Cardiac fibroblast (primary cell): ENCODE measurements at places on chromosomes 6 and 20.

DNA sequence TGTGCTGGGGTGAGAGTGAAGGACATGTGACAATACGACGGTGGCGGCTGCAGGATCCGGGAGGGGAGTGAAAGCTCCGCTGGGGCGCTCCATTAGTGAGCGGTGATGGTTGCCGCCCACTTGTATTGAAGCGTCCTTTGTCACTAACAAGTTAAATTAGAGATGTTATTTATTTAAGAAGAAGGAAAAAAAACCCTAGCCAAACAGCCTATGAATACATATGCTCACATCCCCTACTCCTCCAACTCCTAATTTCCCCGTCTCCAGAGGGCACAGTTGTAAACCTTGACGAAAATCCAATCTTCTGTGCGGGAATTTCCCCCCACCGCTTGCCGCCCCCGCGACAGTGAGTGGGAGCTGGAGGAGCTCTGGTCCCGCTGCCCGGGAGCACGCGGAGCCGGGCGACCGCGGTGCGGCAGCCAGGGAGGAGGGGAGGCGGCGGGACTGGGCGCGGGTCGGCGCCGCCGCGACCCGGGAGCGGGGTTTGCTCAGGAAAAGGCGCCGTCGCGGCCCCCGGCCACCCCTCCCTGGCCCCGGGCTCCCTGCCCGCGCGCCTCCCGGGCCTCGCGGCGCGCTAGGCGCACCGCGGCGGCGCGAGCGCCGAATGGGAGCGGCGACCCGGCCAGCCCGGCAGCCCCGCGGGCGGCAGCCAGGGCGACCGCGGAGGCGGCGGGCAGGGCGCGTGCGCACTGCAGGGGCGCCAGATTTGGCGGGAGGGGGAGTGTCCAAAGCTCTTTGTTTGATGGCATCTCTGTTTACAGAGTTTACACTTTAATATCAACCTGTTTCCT, at the start of gene MYB:
Gene MYB (plus strand): TSS at position 767 of the 791 bp plus-strand sequence. CDS start 206 bp downstream, outside the sequence.
- DNase-seq: peak; percentile 54

DNA sequence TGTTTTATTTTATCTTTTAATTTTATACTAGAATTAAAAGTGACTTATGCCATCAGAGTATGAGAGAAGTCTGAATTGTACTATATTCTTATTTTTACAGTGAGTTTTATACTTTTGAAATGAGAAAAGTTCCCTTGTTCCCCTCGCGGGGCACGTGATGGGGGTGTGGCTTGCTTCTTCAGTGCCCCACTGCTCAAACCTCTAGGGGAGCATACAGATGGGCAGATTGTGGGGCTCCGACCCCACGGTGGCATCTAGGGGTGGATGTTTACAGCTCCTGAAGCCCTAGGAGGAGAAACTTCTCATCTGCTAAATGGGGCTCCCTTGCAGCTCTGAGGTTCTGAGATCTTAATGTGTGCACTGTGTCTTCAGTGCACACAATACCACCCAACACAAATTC, 11.9 kb upstream of the MAS1L start:
- no peak for DNase-seq

DNA sequence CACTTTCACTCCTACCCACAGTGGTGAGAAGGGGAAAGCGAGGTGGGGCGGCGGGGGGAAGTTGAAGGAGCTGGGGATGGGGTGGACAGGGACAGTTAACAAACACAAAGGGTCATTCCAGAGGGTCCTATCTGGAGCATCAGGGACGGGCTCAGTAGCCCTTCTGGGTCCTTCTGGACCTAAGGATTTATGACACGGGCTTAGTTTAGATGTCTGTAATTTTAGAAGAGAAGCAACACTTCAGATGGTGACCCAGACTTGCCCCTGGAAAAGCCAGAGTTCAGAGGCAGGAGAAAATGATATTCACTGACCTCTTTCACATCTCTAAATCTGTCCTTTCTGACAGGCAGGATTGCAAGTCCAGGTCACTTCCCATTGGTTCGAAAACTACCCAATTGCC, 36.3 kb downstream of the PDE10A start:
- no peak for DNase-seq

GRCh38 chr20:54646156-54646517, 170.7 kb downstream of the DOK5 start:
- DNase-seq: no peak

DNA sequence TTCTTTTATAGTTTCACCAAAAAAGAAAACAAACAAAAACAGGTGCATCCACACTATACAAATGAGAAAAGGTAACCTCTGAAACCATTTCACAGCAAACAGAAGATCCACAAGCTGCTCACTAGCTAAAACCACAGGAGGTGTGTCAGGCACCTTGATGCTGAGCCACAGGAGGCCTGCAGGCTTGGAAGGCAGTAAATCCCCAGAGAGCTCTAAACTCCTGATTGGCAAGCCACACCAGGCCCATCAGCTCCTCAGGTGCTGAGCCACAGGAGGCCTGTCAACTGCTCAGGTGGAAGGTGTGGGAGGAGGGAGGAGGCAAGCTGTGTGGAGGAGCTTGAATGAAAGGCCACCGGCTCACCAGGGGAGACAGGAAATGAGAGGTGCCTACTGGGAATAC, 273.0 kb downstream of the PKHD1 start:
- DNase-seq: no peak

DNA sequence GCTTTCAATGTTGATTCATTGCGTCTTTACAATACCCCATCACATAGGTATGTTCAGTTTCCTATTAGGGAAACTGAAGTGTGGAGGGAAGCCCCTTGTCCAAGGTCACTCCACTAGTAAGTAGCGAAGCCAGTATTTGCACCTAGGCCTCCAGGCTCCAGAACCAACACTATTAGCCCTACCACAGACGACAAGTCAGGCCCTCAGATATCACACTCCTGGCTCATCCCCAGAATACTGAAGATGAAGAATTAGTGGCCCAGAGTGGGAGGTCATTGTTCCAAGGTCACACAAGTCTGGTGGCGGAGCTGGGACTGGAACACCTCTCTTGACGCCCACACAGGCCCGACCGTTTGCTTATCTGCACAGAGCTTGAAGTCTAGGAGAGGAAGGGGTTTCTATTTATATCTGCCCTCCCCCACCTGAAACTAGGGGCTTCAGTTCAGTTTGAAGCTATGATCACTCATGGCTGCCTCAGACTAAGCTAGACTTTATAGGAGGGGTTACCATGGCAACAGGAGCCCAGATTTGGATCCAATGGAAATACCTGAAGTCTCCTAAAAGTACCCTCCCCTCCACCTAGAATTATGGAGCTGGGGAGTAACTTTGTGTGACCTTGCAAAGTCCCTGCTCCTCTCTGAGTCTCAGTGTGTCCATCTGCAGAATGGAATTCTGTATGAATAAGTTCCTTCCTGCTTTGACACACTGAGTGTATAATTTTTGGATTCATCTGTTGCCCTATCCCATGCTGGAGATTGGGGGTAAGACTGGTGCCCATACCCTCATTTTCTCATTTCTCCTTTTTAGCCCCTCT, 2.2 kb downstream of the SNTA1 start:
- DNase-seq: no peak

GRCh38 chr6:3895312-3895653, 46.1 kb downstream of the FAM50B start:
- no peak for DNase-seq

GRCh38 chr6:146154197-146154596, 125.3 kb downstream of the GRM1 start:
- DNase-seq: no peak

DNA sequence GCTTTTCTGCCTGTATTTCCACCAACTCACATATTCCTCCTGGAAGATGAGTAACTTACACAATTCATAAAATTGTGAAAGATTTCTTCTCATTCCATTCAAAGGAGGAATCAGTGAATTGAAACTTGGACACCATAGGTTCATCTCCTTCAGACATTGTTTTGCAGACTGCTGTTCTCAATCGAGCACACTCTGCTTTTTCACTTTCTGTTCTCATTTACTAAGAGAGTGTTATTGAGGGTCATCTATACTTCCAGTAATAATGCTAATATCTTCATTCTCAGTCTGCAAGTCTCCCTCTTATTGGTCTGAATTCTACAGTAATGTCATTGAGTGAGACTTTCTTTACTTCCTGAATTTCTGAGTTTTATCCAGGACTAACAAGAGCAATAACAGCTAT, 67.5 kb upstream of the FUT9 start:
- no peak for DNase-seq

GRCh38 chr20:35887393-35888064, 66.8 kb downstream of the SCAND1 start:
- no peak for DNase-seq

GRCh38 chr20:16360668-16361067, 212.6 kb downstream of the KIF16B start:
- no peak for DNase-seq

GRCh38 chr6:75896526-75896925, 147.5 kb downstream of the MYO6 start:
- peak; percentile 9 for DNase-seq

DNA sequence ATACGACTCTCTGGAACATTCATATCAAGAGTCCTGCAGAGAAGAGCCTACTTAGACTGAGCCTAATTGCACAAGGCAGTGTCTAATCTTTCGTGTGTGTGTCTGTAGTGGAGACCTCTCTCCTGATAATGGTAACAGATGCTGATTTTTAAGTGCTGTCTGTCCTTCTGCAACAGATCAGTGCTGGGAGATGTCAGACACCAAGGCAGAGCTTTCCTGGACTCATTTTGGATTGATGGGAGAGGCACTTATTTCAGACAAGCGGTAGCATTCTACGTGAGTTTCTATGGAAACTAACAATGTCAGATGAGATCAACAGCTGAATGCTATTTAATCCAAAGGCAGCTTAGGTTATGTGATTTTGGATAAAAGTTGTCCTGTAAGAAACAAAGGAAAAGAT, 167.6 kb downstream of the PLCB4 start:
- DNase-seq: peak; percentile 4

- no peak for DNase-seq
Observed at GRCh38 chr6:38192487-38192886, 373.0 kb downstream of the ZFAND3 start.

GRCh38 chr6:135128268-135128914, 52.7 kb upstream of the MYB start:
- DNase-seq: no peak

DNA sequence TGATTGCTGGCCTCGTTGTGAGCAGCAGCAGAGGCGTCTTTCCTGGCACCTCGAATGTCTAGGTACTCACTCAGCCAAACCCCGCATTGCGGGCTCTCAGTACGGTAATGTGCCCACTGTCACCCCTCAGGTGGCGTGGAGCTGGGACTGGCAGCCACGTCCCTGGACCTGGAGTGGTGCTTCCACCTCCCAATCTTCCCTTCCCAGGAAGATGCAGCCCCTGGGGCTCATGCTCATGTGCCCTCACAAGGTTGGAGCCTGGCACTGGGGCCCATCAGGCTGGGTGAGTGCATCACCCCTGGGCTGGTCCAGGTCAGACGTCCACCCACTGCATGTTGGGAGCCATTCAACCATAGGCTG, 75.7 kb downstream of the TCP11 start:
- no peak for DNase-seq

- DNase-seq: no peak
Observed at GRCh38 chr6:80331974-80332373, 225.5 kb downstream of the BCKDHB start.

- no peak for DNase-seq
Observed at GRCh38 chr6:88141561-88142296, 24.4 kb downstream of the CNR1 start.

DNA sequence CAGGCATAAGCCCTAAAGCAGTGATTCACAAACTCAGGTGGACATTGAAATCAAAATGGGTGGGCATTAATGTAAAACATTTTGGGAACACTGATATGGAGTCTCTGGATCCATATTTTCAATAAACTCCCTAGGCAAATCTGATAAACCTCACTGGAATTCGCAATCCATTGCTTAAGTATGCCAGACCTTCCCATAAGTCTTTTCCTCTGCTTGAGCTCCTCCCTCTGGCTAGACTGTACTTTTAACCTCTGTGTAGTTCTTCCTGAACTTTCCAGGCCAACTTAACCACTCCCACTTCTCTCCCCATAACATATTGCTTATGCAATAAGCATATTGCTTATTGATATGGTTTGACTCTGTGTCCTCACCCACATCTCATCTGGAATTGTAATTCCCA, 629.7 kb upstream of the IMPG1 start:
- peak; percentile 38 for DNase-seq

- DNase-seq: no peak
Observed at GRCh38 chr20:63822276-63822696, 8.8 kb downstream of the ZBTB46 start.

GRCh38 chr20:52500157-52500556, 308.6 kb upstream of the ZFP64 start:
- no peak for DNase-seq

DNA sequence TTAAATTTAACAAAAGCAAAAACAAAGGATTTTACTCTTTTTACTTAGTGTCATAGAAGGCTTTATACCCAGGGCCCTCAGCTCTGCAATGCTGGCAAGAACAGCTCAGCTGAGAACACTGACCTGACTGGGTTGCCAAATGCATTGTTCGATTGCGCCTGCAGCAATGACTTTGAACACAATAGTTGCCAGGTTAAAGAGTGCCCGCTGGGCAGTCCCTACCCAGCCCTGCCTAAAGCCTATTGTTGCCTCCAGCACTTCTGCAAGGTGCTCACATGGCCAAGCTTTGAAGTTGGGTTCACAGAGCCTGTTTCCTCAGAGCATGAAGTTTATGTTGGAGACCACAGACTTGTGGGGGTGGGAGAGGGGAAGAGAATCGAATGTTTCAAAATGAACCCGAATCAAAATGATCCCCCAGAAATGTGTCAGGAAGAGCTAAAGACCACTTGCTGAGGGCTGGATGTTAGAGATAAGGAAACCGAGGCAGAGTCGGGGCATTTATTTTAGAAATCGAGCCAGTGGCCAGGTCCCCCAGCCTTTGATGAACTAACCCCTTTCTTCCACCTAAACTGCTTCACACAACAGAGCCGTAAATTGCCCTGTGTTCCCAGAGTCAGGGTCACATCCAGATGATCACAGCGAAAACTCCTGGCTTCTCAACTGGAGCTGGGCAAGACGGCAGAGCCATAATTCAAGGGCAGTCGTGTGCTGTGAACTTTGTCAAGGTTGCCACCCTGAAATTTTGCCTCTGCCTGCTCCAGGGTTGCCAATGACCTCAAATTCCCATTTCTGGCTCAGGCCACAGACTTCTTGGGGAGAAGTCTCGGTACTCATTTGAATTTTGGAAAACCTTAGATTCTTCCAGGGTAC, 55.0 kb downstream of the FOXA2 start:
- no peak for DNase-seq

DNA sequence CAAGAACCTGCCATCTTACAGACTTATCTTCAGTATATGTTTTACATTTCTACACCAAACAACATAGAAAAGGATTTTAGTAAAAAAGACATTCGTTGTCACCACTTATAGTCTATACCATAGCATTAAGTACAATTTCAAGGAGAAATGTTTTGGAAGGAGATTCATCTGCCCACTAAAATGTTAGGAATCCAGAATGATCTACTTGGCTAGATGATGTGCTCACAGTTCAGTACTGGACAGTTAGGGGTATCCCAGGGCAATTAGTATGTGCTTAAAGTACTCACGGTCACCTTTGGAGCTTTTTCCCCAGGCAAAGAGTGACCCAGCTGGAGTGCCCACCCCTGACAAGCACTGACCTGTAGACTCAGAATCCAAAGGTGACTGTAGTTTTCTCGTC, 222.9 kb downstream of the SLC24A3 start:
- peak; percentile 26 for DNase-seq
